ENCODE measurements at places on chromosomes 13 and 19.
A peak's percentile ranks its signal among the peaks of the same experiment; 100 is the strongest.

DNA sequence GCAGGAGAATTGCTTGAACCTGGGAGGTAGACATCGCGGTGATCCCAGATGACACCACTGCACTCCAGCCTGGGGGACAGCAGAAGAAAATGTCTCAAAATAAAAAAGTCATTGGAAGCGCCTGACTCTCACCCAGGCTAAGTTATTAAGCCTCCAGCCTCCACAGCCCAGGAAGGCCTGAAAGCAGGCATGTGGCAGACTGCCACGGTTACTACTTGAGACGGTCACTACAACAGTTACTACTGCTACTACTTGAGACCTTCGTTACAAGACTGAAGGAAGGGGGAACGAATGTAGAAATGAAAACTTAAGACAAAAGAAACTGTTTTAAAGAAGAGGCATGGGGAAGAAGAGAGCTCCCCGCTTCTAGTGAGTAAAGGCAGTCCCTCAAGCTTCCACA is 9.6 kb downstream of the PRR22 start:
- no peak for DNase-seq

DNA sequence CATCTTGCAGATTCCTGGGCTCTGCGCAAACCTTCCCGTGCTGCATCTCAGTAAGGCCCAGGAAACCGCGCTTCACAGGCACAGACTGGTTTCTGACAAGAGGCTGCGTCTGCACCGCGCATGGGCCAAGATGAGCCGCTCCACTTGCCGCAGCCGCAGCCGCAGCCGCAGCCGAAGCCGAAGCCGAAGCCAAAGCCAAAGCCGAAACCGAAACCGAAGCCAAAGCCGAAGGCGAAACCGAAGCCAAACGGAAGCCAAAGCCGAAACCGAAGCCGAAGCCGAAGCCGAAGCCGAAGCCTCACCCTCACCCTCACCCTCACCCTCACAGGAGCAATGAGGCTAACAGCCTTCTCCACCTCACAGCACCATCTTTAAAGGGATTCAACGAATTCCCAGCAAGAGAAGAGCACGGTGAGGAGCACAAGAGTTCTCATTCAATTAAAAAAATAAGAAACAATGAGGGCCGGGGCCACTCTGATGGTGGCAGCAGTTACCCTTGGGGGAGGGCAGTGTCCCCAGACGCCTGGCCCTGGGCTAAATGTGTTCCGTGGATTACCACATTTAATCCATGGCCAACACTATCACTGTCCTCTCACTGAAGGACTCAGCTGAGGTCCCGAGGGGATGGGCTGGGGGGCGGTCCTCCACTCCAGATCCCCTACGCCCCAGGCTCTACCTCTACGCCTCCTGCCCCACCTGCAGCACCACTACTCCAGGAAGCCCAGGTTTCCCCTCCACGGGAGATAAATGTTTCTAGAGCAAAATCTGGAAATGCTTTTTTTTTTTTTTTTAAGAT is 29.1 kb downstream of the ZNF787 start:
- no peak for DNase-seq

DNA sequence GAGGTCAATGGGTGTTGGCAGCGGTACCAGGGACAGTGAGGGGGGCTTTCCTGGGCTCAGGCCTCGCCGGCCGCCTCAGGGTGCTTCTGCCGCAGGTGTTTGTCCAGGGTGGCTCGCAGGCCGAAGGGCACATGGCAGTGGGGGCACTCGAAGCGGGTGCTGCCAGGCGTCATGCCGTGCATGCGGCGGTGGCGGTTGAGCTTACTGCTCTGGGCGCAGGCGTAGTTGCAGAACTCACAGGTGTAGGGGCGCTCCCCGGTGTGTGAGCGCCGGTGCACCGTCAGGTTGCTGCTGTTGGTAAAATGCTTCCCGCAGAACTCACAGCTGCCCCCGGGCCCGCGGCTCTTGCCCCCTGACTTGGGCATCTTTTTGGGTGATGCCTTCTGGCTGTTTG is 4.7 kb downstream of the ZNF296 start:
- no peak for DNase-seq

- no peak for DNase-seq
Observed at GRCh38 chr13:43319617-43320444, 296.4 kb downstream of the DNAJC15 start.

DNA sequence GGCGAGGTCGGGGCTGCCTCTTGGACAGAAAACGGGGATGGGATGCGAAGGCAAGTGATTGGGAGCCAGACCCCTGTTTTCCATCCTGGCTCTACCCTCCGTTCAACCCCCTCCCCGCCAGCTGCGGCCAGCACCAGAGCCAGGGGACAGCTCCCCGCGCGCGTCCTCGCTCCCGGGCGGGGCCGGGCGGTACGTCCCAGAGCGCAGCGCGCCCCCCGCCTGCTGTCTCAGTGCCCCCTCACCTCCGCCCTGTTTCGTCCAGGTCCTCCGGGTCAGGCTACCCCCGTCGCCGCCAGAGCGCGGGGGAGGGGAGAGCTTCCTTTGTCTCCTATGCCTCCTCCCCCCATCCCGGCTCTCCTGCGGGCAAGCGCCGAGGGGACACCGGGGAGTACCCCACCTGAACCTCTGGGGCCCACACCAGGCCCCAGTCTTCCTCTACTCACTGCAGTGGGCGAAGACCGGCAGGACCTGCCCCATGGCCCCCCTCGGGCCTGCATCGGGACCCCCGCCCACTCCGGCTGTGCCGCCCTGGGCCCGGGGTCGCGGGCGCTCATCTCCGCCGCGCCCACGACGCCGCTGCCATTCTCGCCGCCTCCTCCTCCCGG is 396 bp downstream of the RTN2 start:
- no peak for DNase-seq

DNA sequence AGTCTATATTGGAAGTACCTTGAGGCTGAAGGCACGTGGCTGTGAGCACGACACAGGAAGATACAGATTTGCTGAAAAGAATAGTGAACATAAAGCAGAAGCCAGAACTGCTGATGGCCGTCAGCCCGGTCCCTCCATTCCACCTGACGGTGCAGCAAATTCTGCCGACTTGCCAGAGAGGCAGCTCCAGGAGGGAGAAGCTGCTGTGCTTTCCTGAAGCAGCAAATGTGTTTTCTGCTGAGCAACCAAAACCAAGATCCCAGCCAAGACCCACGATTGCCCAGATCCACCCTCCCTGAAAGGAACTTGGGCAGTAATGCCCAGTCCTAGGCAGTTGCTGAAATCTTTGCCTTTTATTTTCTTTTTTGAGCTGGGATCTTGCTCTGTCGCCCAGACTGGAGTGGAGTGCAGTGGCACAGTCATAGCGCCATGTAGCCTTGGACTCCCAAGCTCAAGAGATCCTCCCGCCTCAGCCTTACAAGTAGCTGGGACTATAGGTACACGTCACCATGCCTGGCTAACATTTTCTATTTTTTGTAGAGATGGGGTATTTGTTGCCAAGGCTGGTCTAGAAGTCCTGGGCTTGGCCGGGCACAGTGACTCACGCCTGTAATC is 7.0 kb upstream of the RCN3 start:
- DNase-seq = no peak

DNA sequence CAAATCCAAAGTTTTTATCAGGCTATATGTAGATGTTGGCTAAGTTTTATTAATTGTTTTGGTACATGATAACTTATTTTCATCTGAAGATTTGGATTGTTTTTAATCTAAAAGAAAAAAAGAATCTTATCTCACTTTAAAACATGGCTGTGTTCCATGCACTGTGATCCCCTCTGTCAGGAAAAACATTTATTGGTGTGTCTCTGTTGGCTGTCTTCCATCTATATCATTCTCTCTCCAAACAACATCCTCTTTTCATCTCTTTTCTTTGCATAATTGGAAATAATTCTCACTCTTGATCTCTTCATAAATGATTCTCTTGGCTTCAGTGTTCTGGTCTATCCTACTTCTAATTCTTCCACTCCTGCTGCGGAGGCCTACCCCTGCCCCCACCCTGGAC is 4.2 kb downstream of the NALCN start:
- no peak for DNase-seq

DNA sequence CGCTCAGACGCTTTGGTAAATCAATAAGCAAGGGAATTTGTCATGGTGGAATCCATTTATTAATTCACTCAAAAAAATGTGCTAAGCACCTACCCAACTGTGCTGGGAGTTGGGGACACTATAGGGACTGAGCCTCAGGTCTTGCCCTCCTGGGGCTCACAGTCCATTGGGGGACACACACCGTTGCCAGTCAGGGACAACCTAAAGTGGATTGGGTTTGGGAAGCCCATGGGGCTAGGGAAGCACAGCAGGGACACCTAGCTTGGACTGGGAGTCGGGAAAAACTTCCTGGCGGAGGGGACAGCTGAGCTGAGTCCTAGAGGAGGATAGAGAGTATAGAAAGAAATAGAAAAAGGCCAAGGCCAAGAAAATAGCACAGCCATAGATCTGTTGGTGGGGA is 8.5 kb downstream of the FOSB start:
- no peak for DNase-seq

DNA sequence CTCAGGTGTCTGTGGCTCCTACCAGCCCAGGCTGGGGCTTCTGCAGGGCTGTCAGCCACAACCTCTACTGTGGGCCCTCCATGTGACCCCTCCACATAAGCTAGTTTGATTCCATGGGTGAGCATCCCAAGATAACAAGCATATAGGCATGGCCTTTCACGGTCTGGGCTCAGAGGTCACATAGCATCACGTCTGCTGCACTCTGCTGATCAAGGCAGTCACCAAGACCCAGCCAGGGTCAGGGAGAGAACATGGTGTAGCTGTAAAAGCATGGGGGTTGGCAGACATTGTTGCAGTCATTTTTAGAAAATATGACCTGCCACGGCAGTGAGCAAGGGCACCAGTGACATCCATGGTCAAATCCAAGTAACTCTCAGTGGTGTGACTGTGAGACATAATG is 698.8 kb downstream of the UQCRFS1 start:
- DNase-seq = no peak

- DNase-seq = peak; percentile 76
Observed at GRCh38 chr19:45615795-45616703, 14.0 kb upstream of the GPR4 start.

DNA sequence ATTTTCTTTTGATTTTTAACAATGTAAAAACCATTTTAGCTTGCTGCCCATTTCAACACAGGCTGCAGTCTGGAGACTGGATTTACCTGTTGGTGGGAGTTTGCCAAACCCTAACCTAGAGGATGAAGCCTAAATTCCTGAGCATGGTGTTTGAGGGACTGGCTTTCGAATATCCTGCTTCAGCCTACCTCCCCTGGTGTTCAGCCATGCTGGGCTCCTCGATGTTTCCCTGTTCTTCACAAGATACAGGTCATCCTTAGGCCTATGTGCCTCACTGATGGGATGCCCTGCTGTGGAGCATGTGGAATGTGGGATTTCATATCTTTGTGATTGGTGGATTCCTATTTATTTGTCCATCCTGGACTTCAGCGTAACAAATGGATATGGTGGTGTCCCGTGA is 20.4 kb upstream of the ERCC5 start:
- DNase-seq = no peak

GRCh38 chr19:45324349-45324907 is 1.8 kb upstream of the CKM start:
- no peak for DNase-seq

- DNase-seq = no peak
Observed at GRCh38 chr19:48094129-48094854, 16.3 kb downstream of the PLA2G4C start.

- DNase-seq = no peak
Observed at GRCh38 chr13:48316826-48317510, 13.4 kb downstream of the RB1 start.

- no peak for DNase-seq
Observed at GRCh38 chr13:64417581-64417980, 2812.6 kb downstream of the PCDH9 start.

DNA sequence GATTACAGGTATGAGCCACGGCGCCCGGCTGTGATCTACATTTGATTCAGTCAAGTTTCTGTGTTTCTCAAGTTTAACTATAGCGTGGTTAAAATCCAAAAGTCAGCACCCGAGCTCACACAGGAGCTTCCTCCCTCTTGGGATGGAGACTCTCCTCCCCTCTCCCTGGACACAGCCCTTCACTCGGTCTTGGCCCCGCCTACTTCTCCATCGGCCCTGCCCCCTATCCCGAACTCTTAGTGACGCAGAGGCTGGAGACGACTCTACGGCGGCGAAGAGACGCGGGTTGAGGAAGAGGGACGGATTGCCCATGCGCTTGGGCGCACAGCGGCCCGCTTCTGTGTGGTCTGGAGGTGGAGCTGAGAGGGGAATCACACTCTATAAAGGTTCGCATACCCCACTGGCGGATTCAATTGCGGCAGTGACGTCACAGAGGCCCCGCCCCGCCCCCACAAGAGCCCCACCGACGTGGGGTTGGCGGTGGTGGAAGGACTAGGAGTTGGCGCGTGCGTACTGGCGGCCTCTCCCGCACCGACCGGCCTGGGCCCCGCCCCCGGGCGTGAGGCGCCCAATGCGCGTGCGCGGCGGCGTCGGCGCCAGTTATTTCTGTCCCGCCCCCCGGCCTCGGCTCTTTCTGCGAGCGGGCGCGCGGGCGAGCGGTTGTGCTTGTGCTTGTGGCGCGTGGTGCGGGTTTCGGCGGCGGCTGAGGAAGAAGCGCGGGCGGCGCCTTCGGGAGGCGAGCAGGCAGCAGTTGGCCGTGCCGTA is at the start of gene TRIM28:
TSS of gene TRIM28 (plus strand) at position 239 of the 765 bp plus-strand sequence. CDS start 694 bp downstream, outside the sequence.
- DNase-seq = peak; percentile 100

Measured in stimulated activated CD8-positive, alpha-beta memory T cell treated with anti-CD3 and anti-CD28 coated beads, Interleukin-7, amount 100 ng/mL, for 24 hours (primary cell).